ENCODE measurements at places on chromosomes 2 and 18.

DNA sequence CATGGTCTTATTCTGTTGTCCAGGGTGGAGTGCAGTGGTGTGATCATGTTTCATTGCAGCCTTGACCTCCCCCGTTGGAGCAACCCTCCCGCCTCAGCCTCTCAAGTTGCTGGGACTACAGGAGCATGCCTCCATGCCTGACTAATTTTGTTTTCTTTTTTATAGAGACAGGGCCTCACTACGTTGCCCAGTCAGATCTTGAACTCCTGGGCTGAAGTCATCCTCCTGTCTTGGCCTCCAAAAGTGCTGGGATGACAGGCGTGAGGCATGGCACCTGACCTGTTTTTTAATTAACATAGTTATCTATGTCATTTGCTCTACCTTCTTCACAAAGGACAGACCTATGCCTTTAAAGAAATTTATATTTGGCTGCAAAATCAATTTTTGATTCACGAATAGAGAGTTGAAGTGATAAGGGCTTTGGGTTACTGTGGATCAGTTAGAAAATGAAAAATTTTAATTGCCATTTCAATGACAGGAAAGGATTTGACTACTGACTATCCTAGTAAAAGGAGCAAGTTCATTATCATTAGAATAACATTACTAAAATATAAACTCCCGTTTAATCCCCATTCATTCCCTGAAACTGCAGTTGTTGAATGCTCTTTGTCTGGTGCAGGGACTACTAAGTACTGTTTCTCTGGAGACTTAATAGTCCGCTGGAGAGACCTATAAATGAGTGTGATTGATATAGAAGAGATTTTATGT is 3.7 kb downstream of the RNF138 start:
- DNase-seq = peak; percentile 5

GRCh38 chr2:96789245-96789617 is 26.8 kb upstream of the CNNM3 start:
- DNase-seq = no peak

DNA sequence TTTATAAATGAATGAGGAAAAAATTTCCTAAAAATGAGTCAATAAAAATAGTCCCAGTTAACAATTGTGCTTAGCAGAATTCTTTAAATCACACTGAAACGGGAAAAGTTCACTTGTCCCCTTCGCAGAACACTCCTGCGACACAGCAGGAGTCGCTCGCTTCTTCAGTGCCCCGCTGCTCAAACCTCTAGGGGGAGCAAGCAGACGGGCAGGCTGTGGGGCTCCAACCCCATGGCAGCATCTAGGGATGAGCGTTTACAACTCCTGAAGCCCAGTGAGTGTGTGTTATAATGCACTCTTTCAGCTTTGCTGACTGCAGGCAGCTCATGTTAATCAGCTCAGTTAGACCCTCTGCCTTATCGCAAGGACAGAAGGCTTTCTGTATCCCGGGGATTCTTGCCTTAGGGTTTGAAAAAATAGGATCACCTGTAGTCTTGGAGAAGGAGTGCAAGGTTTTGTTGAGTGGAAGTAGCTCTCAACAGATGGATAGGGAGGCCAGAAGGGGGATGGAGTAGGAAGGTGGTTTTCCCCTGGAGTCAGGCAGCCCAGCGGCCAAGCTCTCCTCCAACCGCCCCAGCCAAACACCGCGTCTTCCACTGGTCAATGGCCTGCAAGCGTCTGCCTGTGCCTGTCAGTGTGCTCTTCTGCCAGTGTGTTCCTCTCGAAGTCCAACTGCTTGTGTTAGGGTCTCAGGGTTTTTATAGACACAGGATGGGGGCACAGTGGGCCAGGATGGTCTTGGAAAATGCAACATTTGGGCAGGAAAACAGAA is 1977.7 kb upstream of the LRRTM1 start:
- no peak for DNase-seq

DNA sequence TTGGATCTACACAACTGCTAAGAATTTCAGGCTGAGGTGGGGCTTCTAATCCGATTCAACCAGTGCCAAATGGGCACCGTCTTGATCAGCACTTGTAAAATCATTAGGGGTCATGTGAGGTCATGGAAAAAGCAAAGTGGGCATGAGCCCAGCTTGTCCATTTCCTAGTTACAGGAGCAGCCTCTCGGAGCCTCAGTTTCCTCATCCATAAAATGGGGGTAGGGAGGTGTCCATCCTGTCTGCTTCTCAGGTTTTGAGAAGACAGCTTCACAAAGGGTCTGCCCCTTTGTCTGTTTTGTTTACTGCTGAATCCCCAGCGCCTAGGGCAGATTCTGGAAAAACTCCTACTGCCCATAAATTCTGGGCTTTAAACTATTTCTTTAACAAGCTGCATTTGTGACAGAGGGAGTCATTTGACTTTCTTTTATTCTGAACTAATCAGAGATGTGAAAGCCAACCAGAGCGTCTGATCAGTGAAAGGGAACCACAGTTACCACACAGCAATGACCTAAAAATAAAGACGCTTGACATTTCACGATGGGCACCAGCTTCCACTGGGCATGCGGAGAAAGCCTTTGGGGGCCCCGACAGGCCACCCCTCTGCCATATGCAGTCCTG is 38.9 kb downstream of the DNMT3A start:
- DNase-seq = no peak

GRCh38 chr2:109466674-109467575 is 146.8 kb downstream of the SEPTIN10 start:
- DNase-seq = peak; percentile 89

DNA sequence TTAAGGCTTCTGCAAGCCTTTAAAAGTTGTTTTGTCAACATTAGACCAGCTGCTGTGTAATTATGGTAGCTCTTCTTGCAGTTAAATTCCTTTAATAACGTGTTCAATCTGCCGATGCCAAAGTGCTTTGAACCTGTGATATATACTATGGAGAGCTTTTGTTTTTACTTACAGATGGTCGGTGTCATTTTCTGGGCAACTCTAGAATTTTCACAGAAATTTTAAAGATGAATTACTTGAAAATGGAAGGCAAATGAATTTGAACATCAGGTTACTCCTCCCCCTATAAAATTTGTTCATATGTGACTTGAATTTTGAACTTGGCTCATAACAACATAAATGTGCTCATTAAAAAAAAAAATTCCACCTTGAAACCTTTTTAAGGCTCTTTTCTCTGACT is 23.0 kb downstream of the LYPD6 start:
- no peak for DNase-seq

DNA sequence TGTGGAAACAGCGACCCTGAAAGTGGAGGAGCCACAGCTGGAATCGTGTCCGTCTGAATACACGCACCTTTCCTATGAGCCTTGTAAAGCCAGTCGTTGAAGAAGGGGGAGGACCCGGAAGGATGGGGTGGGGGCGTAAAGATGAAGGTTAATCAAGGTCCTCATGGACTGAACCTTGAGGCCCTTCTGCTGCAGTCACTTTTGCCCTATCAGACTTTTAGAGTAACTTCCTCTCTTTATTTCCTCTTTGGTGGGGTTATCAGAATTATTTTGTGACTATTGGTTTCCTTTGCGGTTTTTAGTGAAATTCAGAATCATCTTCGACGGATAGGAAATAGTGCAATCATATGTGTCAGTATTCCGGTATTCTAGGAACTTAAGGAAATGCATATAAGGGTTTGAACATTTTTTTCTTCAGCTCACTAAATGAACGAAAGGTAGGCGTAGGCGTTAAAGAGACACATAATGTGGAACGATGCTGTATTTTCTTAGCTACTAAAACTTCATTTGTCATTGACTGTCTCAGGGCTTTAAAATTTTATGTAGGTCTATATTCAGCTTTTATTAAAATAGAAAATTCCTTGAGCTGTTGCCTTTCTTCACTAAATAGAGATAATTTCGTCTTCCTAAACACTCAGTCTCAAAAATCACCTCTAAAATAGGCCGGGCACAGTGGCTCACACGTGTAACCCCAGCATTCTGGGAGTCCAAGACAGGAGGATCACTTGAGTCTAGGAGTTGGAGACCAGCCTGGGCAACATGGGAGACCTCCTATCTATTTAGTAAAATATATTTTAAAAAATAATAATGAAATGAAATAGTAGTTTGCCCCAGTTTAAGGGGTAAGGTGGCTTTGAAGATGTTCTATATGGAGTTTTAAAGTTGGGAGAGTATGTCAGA is 1.4 kb upstream of the YES1 start:
- no peak for DNase-seq
